ENCODE measurements at places on chromosomes 2 and 18.

- DNase-seq: no peak
Observed at GRCh38 chr2:212015588-212015987, 523.0 kb downstream of the ERBB4 start.

DNA sequence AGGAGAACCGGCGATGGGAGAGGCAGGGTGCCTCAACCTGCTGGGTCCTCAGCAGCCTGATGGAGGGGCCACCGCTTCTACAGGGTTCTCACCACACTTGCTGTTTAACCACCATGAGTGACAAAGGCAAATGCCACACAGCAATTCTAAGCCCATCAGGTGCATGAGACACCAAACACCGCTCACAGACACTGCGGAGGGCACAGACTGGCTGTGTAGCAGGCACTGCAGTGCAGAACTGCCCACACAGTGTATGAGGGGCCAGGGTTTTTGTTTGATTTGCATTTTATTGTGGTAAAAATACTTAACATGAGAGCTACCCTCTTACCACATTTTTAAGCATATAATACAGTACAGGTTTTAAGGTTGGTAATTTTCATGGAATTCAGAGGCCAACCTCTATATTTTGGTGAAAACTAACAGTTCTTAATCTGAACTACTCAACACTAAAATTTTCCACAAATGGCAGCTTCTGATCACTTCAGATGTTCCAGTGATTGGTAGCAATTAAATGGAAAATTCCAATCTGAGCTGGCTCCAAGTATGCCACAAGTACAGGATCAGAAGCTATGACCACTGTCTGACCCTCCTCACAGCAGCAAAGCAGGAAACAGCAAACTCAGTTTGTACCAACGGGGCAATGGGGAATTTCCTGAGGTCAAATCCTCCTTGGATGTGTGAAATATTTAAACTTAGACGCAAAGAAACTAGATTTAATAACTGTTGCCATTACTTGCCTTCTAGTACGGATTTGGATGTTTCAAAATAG is 67.7 kb downstream of the FAM210A start:
- DNase-seq: no peak

DNA sequence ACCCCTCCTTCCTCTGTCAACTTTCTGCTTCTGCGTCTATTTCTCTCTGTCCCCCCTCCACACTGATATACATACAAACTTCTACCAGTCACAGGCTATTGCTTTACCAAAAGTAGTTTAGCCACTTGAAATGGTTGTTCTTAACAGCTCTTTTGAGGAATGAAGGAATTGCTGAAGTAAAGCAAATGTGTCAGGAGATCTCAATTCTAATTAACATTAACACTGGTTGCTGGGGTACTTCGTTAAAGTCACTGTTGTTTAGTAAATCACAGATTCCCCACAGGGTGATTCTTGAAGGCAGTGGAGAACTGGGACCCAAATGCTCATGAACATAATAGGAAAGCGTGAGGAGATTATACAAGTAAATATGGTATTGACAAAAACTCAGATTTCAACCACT is 232.8 kb downstream of the NYAP2 start:
- DNase-seq: no peak

GRCh38 chr2:16978301-16978700 is 312.7 kb upstream of the CYRIA start:
- no peak for DNase-seq

DNA sequence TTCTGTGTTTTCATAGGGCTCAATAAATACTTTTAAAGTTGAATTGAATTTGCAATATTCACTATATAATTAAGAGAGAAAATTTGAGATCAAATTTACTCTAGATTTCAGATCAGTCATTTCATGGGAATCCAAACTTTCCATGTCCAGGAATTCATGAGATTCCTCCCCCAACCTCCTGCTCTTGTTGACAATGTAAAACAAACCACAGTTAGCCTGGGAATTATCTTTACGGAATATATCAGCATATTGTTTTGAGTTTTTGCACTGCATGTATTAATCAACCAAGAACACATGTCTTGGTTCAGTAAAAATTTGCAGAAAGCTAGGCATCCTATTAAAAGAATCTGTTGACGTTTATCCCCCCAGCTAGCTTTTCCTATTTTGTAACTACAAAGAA is 42.3 kb downstream of the CYP1B1 start:
- DNase-seq: peak; percentile 24

DNA sequence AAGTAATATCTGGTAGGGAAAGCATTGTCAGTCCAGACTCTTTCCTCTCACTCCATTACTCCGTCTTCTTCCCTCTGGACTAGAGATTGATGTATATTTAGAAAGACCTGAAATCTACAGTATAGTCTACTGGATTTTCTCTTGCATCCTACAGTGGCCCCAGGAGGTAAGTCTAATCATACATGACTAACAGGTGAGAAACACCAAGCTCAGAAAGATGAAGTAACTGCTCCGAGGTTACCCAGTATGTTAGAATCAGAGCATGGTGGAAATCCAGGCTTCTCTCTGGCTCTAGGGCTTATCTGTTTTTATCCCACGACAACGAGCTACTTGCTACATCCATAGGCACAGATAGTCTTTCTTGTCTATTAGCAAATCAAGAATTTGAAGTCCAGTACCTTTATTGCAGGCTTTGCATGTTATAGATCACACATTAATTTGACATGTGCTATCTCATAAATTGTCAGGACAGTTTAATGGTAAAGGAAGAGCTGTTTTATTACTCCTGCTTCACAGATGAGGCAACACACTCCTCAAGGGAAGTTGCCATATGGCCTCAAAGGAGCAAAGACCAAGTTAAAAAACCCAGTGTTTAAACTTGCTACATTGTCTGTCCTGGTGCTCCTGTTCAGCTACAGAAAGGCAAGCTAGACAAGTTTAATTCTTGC is 484.3 kb downstream of the THSD7B start:
- DNase-seq: no peak

DNA sequence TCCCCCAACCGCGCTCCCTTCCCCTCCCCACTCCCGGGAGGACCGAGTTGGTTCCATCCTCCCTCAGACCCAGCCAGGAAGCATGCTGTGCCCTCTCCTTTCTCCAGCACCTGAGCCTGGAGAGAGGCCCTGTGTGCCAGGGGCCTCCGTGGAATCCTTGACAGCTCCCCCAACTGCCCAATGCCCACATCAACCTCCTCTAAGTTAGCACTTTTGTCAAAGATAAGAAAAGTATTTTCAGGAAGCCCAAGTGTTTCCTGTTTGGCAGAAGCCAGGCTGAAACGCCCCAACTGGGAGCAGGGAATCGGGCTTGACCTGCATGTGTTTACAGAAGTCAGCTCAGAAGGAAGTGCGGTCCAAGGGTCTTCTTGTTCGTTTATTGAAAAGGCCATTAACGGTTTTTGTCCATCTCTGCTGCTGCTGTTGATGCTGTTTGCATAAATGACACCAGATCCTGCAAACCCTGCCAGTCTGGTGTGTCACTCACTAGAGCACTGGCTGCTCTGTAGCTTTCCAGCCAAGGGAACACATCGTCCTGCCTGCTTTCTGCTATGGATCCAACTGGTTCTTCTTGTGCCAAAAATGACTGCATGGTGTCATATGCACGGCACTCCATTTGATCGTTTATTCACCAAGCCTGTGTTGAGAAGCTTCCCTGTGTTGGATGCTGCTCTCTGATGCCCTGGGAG is 35.4 kb upstream of the COL6A3 start:
- peak; percentile 61 for DNase-seq

- DNase-seq: no peak
Observed at GRCh38 chr2:23589220-23589647, 204.3 kb downstream of the KLHL29 start.

- peak; percentile 1 for DNase-seq
Observed at GRCh38 chr2:20992201-20992711, 51.6 kb downstream of the APOB start.

- DNase-seq: no peak
Observed at GRCh38 chr2:189555232-189555631, 25.4 kb downstream of the SLC40A1 start.

DNA sequence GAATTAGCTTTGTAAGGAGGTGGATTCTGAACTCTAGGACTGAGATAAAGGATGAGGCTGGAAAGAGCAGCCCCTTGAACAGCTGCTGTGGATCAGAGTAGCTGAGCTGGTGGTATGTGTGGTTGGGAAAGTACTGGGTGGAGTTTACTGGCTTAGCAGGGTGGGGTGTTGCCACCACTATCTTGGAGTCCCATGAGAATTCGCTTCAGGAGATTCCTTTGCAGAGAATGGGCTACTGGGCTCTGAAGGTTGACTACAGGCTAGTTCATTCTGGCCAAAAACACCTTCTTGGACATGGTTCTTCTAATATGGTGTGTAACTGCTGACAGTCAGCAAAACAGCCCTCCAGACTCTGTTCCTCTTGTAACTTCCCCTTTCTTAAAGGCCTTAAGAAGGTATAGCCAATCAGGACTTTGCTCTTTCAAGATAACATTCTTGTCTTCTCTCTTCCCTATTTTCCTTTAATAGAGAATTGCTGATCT is 52.7 kb downstream of the TET3 start:
- DNase-seq: peak; percentile 20

DNA sequence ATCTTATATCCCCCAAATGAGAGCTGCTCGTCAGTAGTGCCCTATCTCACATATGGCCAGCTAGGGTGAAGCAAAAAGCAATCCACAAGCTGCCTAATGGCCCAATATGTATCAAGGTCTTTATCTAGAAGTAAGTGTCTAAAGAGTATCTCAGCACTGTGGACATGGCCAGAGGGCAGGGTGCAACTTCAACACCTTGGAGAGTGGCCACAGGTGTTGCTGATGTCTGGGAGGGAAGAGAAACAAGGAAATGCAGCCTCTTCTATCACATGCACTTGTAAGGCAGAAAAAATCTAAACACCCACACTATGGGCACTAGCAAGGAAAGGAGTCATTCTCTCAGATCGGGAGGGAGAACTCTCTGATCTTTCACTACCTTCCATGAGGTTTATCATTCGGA is 23.7 kb upstream of the MRPL19 start:
- DNase-seq: no peak

GRCh38 chr2:203126996-203127395 is 111.8 kb upstream of the CYP20A1 start:
- DNase-seq: no peak

DNA sequence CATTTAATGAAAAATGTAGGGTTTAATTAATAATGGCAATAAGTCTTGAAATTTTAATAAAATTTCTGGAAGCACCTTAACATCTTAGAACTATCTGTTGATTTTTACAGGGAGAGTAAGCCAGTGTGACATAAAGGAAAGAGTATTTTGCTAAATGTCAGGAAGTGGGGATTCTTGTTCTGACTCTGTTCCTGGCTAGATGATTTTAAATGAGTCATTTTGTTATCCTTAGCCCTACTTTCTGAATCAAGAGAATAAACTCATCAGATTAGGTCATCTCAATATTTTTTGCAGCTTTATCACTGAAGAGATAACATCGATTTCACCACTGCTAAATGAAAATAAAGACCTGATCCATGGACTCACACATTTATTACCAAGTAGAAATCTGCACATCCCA is 377.5 kb upstream of the CYRIA start:
- peak; percentile 51 for DNase-seq

DNA sequence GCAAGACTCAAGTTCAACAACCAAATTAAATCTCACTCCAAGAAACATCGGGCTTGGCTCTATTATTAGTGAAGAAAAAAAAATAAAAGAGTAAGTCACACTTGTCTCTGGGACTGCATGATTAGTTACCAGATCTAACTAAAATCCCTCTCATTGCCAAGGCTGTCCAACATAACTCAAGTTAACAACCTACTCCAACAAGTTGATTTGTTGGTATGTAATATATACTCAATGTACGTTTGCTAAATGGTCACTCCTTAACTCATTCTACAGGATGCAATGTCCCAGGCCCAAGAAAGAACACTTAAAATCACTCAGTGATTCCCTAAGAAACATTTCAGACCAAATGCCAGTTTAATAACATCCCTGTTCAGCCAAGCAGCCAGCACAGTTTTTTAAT is 95.1 kb downstream of the DYM start:
- no peak for DNase-seq

DNA sequence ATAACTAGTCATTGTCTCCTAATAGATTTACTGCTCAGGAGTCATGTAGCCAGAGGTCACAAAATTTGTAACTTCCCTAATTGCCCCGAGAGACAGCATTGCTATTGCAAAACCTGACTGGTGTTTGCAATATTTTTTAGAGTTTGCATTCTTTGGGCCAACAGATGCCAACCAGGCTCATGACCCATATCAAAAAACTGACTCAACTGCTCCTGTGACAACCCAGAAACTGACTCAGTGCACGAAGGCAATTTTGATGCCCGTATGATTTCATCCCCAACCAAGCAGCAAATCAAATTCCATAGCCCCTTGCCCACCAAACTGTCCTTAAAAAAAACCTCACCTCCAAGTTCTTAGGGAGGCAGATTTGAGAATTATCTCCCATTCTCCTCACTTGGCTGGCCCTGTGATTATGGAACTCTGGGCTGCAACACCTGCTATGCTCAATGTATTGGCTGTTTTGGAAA is 951.3 kb downstream of the TSN start:
- DNase-seq: no peak

GRCh38 chr2:182240862-182241371 is 185.9 kb downstream of the PDE1A start:
- peak; percentile 36 for DNase-seq

GRCh38 chr2:75023666-75024455 is 65.4 kb downstream of the POLE4 start:
- no peak for DNase-seq
